Activated naive CD8-positive, alpha-beta T cell treated with anti-CD3 and anti-CD28 coated beads, Interleukin-2, amount 50 U/mL, for 24 hours (primary cell): ENCODE measurements at places on chromosomes 16 and 17.

DNA sequence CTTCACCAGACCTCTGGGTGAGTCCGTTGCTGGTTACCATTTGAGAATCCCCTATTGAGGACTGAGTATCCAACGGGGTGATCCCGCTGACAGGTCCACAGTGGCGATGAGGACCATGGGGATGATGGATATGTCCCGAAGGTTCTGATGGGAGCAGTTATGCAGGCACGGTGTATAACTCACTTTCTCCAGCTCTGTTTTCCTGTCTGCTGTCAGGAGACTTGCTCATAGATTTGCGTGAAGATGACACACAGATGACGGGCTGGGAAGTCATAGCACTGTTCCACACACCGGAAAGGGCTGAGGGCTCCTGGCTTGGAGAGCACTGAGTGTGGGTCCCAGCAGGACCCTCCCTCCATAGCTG, 22.2 kb upstream of the ADCY7 start:
- H3K4me3 ChIP-seq: no peak overlapping the region
- DNase-seq: no peak
- H3K36me3 ChIP-seq: no peaks in the 10 kb centered on the region
- no peak overlapping the region for H3K27ac ChIP-seq
- peaks cover 7% of the 10 kb centered on the region for H3K4me1 ChIP-seq

- H3K4me3 ChIP-seq: peak overlapping the region; percentile 77
- H3K27me3 ChIP-seq: peaks cover 13% of the 10 kb centered on the region
- H3K36me3 ChIP-seq: peaks cover 40% of the 10 kb centered on the region
- peak overlapping the region; percentile 83 for H3K27ac ChIP-seq
- peaks cover 37% of the 10 kb centered on the region for H3K4me1 ChIP-seq
Measured at GRCh38 chr17:21549107-21549687, 143.1 kb upstream of the KCNJ18 start.

- peaks cover 50% of the 10 kb centered on the region for H3K27me3 ChIP-seq
- no peak for DNase-seq
- no peaks in the 10 kb centered on the region for H3K36me3 ChIP-seq
- no peak overlapping the region for H3K27ac ChIP-seq
Measured at GRCh38 chr16:86342161-86342834, 168.0 kb upstream of the FOXF1 start.

- no peak for DNase-seq
- H3K27ac ChIP-seq: peak overlapping the region; percentile 77
- peak overlapping the region; percentile 58 for H3K4me3 ChIP-seq
- peaks cover 31% of the 10 kb centered on the region for H3K4me1 ChIP-seq
Measured at GRCh38 chr17:82893779-82894178, 54.0 kb upstream of the ZNF750 start.

- H3K27me3 ChIP-seq: no peaks in the 10 kb centered on the region
- H3K27ac ChIP-seq: no peak overlapping the region
- H3K4me1 ChIP-seq: peaks cover 2% of the 10 kb centered on the region
- DNase-seq: no peak
- H3K36me3 ChIP-seq: no peaks in the 10 kb centered on the region
Measured at GRCh38 chr16:50610331-50611262, 62.4 kb downstream of the NKD1 start.

DNA sequence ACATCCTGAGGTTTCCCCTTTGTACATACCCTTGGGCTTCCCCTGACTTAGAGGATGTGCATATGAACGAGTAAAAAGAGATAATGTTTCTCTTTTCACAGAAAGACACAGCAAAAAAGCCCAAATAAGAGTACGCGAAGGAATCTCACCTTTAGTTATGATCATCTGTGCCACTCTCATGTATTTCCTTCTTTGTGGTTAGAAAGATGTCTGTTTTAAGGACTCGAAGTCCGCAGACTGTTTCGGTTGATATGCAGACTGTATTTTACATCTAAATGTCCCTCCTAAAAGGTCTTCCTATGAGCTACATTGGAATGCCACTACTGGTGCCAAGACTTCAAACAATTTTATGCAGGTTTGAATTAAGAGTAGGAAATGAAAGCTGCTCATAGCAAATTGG, 102.3 kb upstream of the GOT2 start:
- H3K27me3 ChIP-seq: peaks cover 12% of the 10 kb centered on the region
- DNase-seq: no peak
- no peaks in the 10 kb centered on the region for H3K36me3 ChIP-seq
- no peak overlapping the region for H3K4me3 ChIP-seq
- peaks cover 4% of the 10 kb centered on the region for H3K4me1 ChIP-seq
- no peak overlapping the region for H3K27ac ChIP-seq

DNA sequence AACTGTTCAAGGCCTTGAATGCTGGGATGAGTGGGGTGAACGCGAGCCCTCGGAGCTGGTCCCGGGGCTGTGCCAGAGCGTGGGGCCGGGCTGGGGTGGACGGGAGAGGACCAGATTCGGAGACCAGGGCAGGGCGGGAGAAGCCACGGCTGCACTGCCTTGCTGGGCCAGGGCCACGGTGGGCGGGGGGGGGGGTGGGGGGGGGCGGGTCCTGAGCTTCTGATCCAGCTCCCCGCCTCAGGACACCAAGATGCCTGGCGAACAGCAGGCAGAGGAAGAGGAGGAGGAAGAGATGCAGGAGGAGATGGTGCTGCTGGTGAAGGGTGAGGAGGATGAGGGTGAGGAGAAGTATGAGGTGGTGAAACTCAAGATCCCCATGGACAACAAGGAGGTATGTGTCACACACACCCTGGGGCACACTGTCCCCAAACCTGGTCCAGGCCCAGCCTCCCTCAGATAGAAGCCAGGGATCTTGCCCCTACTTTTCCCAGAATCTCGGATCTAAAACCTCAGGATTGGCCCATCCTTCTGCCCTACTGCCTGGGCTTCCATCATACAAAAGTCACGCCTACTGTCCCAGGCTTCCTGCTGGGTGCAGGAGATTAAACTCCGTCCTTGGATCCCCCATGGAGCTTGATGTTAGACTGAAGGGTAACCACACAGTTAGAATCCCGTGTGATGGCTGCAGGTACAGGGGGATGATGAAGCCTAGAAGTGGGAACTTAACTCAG, 563 bp downstream of the ZNF771 start:
- H3K4me1 ChIP-seq: peaks cover 37% of the 10 kb centered on the region
- H3K4me3 ChIP-seq: peak overlapping the region; percentile 78
- no peak for DNase-seq
- H3K27me3 ChIP-seq: no peaks in the 10 kb centered on the region
- peak overlapping the region; percentile 82 for H3K27ac ChIP-seq

GRCh38 chr17:27993723-27994310, 48.7 kb upstream of the NLK start:
- H3K4me3 ChIP-seq: no peak overlapping the region
- DNase-seq: no peak
- no peaks in the 10 kb centered on the region for H3K4me1 ChIP-seq

- no peak overlapping the region for H3K4me3 ChIP-seq
- no peak overlapping the region for H3K27ac ChIP-seq
- H3K27me3 ChIP-seq: peaks cover 4% of the 10 kb centered on the region
- peaks cover 5% of the 10 kb centered on the region for H3K36me3 ChIP-seq
Measured at GRCh38 chr16:85716680-85717038, 27.9 kb upstream of the GINS2 start.

DNA sequence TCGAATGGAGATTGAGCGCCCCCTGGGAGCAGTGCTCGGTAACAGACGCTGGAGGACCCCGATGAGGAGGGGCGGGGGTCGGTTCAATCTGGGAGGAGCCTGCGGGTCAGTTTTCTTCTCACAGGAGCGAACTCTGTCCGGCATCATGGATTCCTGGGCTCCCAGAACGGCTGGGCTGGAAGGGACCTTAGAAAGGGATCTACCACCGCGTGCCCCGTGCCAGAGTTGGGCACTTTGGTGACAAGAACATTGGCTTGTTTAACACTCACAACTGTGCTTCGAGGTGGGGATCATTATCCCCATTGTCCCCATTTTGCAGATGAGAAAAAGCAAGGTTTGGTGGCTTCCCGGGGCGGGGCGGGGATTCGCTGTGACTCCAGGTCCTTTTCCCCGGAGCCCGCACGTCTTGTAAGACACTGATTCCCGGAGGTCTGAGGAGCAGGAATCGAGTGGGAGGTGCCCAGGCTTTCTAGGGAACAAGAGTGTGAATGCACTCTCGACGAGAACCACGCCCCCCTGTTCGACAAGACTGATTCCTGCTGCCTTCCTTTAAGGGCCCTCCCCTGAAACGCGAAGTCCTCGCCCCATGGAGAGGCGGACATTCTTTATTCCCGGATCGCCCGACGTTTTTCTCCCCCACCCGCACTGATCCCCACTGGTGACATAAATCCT, 1.5 kb upstream of the FBXL19 start:
- H3K27ac ChIP-seq: peak overlapping the region; percentile 99
- H3K4me1 ChIP-seq: peaks cover 13% of the 10 kb centered on the region
- peaks cover 2% of the 10 kb centered on the region for H3K36me3 ChIP-seq
- no peaks in the 10 kb centered on the region for H3K27me3 ChIP-seq
- H3K4me3 ChIP-seq: peak overlapping the region; percentile 97

DNA sequence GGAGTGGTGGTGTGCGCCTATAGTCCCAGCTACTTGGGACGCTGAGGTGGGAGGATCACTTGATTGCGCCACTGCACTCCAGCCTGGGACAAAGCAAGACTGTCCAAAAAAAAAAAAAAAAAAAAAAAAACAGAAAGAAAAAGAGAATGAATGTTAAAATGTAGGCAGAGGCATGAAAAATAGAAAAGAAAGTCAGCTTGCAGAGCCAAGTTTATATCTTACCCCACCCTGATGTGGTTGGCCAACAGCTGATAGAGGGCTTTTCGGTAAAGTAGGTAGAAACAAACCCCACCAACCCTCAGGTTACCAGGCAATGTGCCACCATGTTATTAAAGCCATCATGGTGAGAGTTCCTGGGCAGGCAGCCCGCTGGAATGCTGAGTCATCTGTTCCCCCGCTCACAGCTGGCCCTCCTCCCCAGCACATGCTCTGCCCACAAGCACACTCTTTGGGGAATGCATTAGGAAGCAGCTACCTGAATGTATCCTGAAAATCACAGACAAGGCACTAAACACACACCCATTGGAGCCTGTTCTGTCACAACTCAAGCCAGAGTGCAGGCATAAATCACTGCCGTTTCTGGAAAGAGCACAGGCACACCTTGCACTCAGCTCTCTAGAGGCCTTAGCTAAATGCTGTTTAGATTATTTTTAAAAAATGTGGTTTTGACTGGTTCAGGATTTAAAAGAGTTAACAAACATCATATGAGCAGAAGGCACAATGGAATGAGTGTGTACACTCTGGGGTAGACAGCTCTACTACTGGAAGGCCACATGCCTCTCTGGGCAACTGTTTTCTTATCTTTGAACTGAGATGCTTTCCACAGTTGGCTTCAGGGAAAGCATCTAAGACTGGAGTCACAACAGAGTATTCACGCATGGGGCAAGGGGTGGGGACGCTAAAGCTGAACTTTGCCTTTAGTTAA, 128.5 kb downstream of the PARN start:
- H3K27me3 ChIP-seq: no peaks in the 10 kb centered on the region
- H3K36me3 ChIP-seq: peaks cover 10% of the 10 kb centered on the region

DNA sequence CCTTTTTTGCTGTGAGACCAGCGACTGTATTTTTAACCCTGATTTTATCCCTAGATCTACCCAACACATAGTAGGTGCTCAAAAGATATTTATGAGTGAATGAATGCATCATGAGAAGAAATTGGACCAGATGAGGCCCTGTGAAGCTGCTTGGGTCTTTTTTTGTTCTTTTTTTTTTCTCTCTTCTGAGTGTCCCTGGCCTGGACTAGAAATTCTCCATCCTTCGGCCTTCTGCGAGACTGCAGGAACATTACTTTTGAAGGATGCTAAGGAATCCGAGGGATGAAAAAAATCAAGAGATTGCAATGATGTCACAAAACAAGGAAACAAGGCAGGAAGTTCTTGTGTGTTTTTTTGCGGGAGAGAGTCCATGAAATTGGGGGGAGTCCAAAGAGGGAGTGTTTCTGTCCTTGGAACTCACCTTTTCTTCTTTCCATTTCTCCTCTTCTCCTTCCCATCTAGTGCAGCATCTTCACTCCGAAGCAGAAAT, 560 bp upstream of the RUSF1 start:
- H3K36me3 ChIP-seq: peaks cover 6% of the 10 kb centered on the region
- peak overlapping the region; percentile 94 for H3K27ac ChIP-seq
- H3K4me1 ChIP-seq: peaks cover 44% of the 10 kb centered on the region
- H3K27me3 ChIP-seq: no peaks in the 10 kb centered on the region
- H3K4me3 ChIP-seq: peak overlapping the region; percentile 88

GRCh38 chr16:9422762-9423513, 331.5 kb downstream of the HAPSTR1 start:
- DNase-seq: no peak
- H3K27ac ChIP-seq: no peak overlapping the region
- H3K36me3 ChIP-seq: no peaks in the 10 kb centered on the region
- no peak overlapping the region for H3K4me3 ChIP-seq
- no peaks in the 10 kb centered on the region for H3K27me3 ChIP-seq

DNA sequence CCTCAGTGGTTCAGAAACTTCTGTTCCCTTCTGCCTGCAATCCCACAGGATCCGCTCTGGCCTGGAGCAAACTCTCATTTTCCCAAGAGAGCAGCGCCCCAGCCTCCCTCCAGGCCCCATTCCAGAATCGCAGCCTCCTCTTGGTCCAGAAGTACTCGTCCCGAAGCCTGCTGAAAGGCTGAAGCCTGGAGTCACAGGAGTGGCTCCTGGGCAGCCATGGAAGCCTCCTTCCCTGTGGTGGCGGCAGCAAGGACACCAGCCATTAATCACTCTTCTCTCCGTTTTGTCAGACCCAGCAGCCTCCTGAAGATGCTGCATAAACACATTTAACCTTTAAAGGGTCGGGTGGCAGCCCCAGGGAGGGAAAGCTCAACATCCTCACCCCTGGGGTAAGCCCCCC, 66.9 kb upstream of the TNRC6C start:
- no peak overlapping the region for H3K27ac ChIP-seq
- H3K4me3 ChIP-seq: no peak overlapping the region
- no peaks in the 10 kb centered on the region for H3K36me3 ChIP-seq
- peaks cover 33% of the 10 kb centered on the region for H3K4me1 ChIP-seq
- no peak for DNase-seq
- H3K27me3 ChIP-seq: peaks cover 11% of the 10 kb centered on the region

GRCh38 chr17:46832331-46832821, 13.9 kb upstream of the WNT3 start:
- H3K27me3 ChIP-seq: peaks cover 32% of the 10 kb centered on the region
- peaks cover 6% of the 10 kb centered on the region for H3K4me1 ChIP-seq
- no peak for DNase-seq
- H3K4me3 ChIP-seq: no peak overlapping the region
- H3K36me3 ChIP-seq: no peaks in the 10 kb centered on the region
- no peak overlapping the region for H3K27ac ChIP-seq

DNA sequence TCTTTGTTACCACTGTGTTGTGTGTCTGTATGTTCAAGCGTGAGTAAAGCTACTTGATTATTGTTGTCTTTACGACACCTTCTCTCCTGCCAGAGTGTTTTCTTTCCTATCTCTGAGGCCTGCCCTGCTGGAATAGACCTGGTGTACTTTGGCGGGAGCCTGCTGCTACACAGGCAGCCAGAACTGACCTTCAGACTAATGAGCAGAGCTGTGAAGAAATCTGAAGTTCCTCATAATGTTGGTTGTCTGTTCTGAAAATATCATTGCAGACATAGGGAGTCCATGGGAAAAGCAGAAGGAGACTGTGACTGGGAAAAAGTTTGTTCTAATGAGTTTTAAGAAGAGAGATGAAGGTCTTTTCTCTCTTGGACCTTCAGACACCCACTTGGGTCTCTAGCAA, 9.8 kb downstream of the RHOT1 start:
- H3K27ac ChIP-seq: no peak overlapping the region
- peaks cover 11% of the 10 kb centered on the region for H3K4me1 ChIP-seq
- no peak overlapping the region for H3K4me3 ChIP-seq
- no peak for DNase-seq

GRCh38 chr17:59620518-59621259, 994 bp downstream of the CLTC start:
- peaks cover 28% of the 10 kb centered on the region for H3K36me3 ChIP-seq
- H3K4me1 ChIP-seq: peaks cover 63% of the 10 kb centered on the region
